ENCODE measurements at places on chromosomes 4 and X.
A peak's percentile ranks its signal among the peaks of the same experiment; 100 is the strongest.

DNA sequence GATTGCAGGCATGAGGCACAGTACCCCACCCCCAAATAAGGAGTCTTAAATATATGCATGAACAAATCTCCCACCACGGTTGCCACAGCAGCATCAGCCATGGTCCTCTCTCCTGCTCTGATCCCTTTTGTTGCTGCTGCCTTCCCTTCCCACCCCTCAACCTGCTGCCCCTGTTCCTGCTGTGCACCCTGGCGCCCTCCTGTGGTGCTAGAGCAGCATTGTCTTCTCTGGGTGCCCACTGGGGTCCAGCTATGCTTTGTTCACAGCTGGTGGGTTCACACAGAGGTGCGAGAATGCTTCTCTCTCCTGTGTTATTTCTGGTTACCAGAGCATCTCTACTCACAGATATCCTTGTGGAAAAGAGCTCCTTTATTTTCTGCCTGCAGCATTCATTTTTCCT is 116.2 kb downstream of the GATB start:
- DNase-seq, result no peak

GRCh38 chrX:49103637-49104036 is 19.9 kb downstream of the GPKOW start:
- DNase-seq, result no peak

DNA sequence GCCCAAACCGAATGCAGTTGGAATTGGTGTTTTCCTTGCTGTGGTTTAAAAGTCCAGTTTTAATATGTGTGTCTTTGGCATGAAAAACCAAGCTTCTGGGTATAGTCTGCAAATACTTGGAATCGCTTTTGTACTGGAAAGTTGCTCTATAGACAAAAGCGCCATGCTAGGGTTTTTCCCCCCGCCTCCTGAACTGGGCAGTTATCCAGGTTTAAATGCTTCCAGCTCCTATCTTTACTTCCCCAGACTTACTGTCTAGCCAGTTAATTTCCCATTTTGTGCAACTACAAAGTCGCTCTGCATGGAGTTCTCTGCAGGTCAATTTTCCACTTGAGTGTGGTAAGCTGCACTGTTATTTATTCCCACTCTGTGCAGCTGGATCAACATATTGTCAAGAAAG is 2.7 kb downstream of the RASL11B start:
- no peak for DNase-seq

GRCh38 chrX:67725471-67725870 is 181.7 kb downstream of the AR start:
- DNase-seq, result no peak

DNA sequence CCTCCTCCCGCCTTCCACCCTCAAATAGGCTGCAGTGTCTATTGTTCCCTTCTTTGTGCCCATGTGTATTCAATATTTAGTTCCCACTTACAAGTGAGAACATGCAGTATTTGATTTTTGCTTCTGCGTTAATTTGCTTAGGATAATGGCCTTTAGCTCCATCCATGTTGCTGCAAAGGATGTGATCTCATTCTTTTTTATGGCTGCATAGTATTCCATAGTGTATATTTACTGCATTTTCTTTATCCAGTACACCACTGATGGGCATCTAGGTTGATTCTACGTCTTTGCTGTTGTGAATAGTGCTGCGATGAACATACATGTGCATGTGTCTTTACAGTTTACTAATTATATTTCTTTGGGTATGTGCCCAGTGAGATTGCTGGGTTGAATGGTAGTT is 51.6 kb upstream of the TMPRSS11B start:
- DNase-seq, result no peak

DNA sequence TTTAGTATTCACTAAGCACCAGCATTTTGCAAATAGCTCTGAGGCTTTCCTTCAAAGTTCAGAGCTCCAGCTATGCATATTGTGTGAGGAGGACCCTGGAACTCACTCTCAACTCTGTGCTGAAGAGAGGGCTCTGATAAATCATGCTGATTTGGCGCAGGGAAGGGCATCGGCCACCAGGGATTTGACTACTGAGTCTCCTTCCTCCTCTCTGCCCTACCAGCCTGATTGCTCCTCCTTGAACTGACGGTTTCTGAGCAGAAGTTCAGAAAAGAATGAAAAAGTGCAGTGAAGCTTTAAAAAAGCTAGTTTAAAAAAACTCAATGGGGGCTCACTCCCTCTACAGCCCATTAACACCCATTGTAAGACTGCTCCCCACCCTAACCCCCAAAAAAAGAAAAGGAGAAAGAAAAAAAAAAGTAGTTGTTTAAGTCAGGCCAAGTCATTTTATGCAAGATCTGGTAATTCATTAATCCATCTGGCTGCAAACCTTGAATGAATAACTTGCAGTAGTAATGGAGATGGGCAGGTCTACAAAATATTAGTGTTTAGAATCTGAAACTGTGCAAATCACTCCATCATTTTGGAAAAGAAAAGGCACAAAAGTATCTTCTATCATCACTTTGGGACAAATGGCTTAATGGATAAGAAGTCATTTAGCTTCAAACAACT is 13.3 kb downstream of the PPARGC1A start:
- no peak for DNase-seq

- DNase-seq, result no peak
Measured at GRCh38 chrX:109830704-109831206, 97.7 kb upstream of the ACSL4 start.

GRCh38 chr4:146916479-146917076 is 29.1 kb downstream of the TTC29 start:
- DNase-seq, result peak; percentile 12

DNA sequence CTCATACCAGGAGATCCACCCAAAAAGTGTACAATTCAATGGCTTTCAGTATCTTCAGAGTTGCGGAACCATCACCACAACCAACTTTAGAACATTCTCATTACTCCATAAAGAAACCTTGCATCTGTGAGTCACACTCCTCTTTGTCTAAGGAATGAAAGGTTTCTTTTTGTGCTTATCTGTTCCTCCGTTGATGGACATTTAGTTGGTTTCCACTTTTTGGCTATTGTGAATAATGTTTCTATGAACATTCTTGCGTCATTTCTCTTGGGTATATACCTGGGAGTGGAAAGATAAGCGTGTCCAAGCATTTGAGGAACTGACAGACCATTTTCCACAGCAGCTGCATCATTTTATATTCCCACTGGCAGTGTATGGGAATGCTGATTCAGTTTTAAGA is 10.6 kb downstream of the FAM184B start:
- DNase-seq, result no peak

GRCh38 chr4:174062831-174063230 is 220.6 kb downstream of the FBXO8 start:
- DNase-seq, result no peak

- peak; percentile 60 for DNase-seq
Measured at GRCh38 chr4:76896614-76897535, 1.1 kb downstream of the SOWAHB start.

GRCh38 chr4:18389115-18389514 is 367.6 kb upstream of the LCORL start:
- no peak for DNase-seq

- DNase-seq, result no peak
Measured at GRCh38 chr4:184824776-184825084, 1.0 kb downstream of the ACSL1 start.

DNA sequence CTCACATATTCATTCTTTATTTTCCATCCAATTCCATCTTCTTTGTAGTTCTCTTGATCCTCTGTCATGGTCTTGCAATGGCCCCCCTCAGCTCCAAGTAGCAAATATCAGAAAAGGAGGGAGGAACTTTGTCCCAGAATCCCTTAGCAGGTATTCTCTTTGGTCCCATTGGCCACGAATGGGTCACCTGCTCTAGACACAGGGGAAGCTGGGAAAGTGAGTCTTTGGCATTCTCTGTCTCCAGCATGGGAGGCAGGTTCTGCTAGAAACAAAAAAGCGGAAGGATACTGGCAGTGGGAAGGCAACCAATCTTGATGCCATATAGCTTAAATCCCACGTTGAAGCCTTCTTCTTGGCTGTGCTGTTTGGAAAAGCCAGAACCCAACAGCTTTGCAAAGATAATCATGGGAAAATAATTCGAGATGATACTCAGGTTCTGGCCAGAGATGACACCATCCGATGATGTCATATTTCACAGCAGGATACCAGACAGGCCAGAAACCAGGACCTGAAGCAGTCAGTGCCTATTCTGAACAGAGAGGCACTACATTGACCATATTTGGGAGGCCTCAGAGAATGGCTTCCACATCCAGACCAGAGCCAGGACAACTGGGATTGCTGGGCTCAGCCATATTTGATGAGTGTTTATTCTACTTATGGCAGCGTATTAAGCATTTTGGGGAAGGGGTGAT is 110.4 kb upstream of the ATXN3L start:
- DNase-seq, result no peak

- no peak for DNase-seq
Measured at GRCh38 chr4:8581094-8581861, 1.1 kb downstream of the GPR78 start.

- peak; percentile 17 for DNase-seq
Measured at GRCh38 chr4:169756971-169757574, 671 bp downstream of the HPF1 start.

DNA sequence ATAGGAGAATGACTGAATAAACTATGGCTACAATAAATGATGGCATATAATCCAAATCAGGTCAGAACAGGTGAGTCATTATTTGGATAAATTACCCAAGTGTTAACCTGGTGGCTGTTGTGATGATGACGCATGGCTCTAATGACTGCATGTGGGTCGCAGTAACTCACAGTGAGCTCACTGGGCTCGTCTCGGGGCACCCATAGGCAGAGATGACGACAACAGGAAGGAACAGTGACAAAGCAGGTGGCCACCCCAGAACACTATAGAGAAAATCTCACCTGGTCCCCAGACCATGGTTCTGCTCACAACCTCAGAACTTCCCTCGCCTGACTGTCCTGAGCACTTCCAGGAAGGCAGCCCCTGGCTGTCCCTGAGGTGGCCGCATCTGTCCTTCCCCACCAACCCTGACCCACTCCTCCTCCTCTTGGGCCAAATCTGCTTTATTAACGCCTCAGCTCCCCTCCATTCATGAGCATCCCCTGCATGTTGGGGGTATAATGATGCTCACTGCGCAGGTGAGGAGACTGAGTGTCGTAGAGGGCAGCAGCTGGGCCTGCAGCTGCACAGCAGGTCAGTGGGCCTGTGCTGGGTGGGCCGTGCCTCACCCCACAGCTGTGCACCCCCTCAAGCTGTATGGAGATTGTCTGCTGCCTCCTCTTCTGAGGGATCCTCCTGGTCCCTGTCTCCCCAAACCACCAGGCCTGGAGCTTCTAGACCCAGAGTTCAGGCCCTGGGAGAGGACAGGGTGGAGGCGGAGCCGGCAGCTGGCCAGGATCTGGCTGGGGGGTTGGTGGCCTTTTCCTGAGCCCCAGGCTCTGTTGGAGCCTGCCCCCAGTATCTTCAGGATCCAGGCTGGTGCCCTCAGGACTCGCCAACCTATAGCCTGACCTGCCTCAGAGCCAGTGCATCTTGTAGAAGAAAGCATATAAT is 30.9 kb upstream of the FAM156A start:
- DNase-seq, result no peak

DNA sequence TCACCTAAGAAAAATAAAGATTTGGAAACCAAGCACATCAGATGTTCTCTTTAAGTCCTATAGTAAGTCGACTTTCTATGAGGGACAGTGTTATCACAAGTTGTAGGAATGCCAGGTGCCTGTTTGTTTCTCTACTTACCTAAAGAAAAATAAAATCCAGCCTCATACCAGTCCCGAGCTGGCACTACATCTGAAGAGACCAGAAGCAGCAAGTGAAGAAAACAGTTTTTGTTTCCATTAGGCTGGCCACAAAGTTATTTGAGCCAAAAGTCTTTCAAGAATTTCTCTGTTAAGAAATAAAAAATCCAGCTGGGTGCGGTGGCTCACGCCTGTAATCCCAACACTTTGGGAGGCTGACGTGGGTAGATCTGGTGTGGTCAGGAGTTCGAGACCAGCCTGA is 10.8 kb upstream of the PPARGC1A start:
- no peak for DNase-seq

GRCh38 chrX:26613956-26614355 is 398.0 kb downstream of the MAGEB5 start:
- no peak for DNase-seq

- peak; percentile 16 for DNase-seq
Measured at GRCh38 chr4:185437809-185438208, 12.0 kb upstream of the UFSP2 start.

GRCh38 chrX:10615931-10616774 is 4.2 kb downstream of the MID1 start:
- peak; percentile 56 for DNase-seq

DNA sequence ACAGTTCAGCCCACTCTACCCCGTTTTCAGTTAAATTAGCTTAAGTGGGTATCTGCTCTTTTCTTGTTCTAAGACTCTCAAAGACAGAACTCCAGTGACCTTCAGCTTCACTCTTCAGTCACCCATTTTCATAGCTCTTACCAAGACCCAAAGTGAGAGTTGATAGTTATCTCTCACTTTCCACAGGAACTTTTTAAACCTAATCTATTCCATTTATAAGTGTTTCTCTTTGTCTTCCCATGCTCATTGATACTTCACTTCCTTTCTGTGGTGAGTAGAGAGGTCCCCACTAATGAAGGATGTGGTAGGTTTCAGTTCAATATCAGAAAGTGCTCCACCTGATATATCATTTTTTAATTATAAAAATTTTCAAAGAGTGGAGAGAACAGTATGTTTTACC is 33.4 kb downstream of the COX18 start:
- DNase-seq, result no peak

- DNase-seq, result no peak
Measured at GRCh38 chr4:186606591-186606992, 51.2 kb upstream of the MTNR1A start.

DNA sequence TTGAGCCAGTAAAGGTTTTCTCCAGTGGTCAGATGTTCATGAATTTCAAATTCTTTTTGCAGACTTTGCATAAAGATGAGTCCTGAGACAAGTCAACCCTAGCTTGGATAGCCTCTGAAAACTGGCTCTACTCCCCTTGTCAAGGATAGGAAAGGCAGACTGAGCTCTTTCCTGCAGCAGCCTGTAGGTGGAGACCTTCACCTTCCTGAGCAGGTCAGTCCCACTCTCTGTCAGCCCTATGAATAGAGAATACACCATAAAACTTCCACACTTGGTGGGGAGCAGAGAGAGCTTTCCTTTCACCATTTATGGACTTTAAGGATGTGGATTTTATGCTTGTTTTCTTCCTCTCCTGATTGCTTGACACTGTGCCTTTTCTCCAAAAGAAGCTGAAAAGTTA is 41.9 kb downstream of the PCDH19 start:
- DNase-seq, result peak; percentile 17

DNA sequence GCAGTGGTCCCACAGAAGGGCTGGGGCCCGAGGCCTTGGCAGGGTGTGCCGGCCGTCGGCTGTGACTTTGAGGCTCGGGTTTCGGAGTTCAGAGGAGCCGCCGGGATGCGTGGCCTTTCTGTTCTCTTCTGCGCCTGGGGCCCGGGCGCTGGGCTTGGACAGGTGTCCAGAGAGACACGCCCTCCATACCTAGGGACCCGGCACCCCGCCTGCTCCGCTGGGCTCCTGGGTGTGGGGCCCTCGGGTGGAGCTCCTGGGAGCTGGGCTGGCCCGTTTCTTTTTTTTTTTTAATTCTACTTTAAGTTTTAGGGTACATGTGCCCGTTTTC is 11.3 kb downstream of the FGFRL1 start:
- DNase-seq, result no peak

- no peak for DNase-seq
Measured at GRCh38 chr4:176198316-176198903, 3.0 kb upstream of the SPATA4 start.

- no peak for DNase-seq
Measured at GRCh38 chr4:122930862-122931261, 8.5 kb upstream of the NUDT6 start.

GRCh38 chr4:138039010-138039409 is 203.1 kb downstream of the SLC7A11 start:
- no peak for DNase-seq

GRCh38 chr4:163878336-163879121 is 384.0 kb downstream of the TMA16 start:
- DNase-seq, result peak; percentile 20

Measured in GM13977 (cell line).